ENCODE measurements at places on chromosomes 11 and 22.

- peak; percentile 55 for DNase-seq
Measured at GRCh38 chr22:38881997-38882879, 10.2 kb upstream of the CBX6 start.

DNA sequence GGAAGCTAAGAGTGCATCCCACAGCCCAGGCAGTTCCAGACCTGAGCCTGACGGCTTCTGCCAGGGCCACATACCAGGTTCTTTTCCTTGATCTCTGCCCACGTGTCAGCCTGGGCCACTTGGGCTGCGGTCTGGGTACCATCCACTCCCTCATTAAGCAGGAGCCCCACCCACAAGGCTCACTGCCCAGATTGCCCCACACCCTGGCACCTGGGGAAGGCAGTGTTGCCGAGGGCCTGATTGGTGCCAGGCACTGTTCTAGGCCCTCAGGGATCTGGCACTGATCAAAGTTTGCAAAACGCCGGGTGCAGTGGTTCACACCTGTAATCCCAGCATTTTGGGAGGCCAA, 15.4 kb downstream of the GGA1 start:
- DNase-seq, result no peak

DNA sequence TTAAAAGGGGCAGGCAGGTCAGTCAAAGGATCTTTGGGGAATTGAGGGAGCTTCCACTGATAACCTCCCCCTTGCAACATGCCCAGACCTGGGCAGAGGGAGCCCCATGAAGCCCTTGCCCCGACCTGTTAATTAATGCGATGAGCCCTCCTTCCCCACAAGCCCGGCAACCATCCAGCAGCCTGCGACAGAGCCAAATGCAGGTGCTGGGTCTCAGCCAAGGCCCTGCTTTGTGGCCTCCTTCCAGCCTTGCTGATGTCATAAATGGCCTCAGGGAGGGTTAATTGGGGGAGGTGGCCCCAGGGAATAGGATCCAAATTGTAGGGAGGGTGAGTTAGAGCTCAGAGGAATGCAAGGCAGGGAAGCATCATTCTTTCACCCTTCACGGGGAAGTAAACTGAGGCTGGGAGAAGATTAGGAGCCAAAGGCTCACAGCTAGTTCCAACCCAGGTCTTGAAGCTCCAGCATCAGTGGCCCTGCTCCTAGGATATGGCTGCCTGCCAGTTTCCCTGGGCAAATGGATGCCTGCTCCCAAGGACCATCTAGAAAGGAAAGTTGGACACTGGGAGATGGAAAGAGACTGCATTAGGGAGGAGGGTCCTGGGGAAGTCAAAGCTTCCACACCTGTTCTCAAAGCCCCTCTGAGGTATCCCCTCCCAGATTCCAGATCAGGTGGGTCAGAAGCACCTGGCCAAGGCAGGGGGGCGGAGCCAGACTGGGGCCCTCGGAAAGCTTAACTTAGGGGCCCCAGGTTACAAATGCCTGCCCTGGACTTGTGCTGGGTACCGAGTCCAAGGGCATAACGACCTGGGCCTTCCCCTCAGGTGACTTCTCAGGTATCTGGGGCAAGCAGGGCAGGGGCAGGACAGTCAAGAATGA, 34.1 kb downstream of the LMO1 start:
- no peak for DNase-seq

GRCh38 chr22:47288680-47289079, 526.2 kb downstream of the TBC1D22A start:
- DNase-seq, result no peak

DNA sequence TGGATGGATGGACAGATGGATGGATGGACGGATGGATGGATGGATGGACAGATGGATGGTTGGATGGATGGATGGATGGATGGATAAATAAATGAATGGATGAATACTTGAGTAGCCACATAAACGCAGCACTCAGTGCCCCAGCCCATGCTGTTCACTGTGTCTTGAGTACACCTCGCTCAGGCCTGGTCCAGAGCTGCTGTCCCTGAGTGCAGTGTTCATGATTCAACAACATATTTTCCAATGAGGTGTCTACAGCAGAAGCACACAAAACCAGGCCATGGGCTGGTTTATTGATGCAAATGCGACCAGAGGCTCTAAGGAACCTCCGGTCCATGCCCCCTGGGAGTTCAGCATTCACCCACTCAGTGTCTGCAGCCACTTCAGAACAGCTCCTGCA, 584.3 kb downstream of the BRD1 start:
- no peak for DNase-seq

- peak; percentile 84 for DNase-seq
Measured at GRCh38 chr11:64204464-64204989, 2.0 kb upstream of the FERMT3 start.

DNA sequence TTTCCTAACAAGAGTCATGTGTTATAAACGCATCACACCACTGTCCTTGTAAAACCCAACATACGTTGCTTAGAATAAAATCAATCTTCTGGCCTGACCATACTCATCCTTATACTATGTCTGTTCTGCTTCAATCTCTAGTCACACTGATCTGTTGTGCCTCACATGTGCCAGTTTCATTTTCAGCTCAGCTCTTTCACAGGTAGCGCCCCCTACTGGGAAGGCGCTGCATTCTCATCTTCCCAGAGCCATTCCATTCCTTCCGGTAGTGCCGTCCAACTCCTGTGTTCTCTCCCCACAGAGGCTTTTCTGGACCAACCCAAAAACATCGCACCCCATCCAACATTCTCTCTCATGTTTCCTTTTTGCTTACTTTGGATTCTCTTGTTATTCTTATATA, 22.2 kb downstream of the CASP5 start:
- DNase-seq, result peak; percentile 17

GRCh38 chr11:62933750-62934495, 12.8 kb upstream of the CHRM1 start:
- no peak for DNase-seq

DNA sequence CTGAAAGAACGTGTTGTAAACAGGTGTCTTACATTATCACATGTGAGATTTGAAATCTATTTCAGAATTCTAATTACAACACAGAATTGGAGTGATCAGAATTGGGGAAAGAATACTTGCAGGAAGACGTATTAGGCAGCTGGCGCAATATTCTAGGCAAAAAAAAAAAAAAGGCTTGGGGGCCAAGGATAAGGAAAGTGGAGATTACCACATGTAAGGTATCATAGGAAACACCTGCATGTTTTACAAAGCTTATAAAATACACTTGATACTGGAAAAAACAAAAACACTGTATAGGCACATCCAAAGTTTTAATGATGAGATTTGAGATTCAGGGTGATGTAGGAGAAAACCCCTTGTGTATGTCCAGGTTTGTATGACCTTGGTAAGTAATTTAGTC, 245.1 kb downstream of the DDX10 start:
- DNase-seq, result no peak

DNA sequence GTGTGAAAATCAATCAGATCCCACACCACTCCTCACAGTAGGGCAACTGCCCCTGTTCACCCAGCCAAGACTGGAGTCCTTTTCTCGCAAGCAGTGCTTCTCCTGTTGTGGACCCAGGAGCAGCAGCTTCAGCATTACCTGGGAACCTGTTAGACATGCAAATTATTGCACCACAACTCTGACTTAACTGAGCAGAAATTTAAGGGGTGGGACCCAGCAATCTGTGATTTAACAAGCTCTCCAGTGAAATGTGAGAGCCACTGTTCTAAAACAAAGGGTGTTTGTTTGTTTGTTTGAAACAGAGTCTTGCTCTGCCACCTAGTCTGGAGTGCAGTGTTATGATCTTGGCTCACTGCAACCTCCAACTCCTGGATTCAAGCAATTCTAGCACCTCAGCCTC, 591.4 kb downstream of the SOX6 start:
- no peak for DNase-seq

- DNase-seq, result no peak
Measured at GRCh38 chr11:75474240-75474639, 41.2 kb upstream of the KLHL35 start.

- no peak for DNase-seq
Measured at GRCh38 chr11:27228906-27229290, 134.1 kb downstream of the CCDC34 start.

GRCh38 chr11:74367881-74368280, 30.4 kb downstream of the PGM2L1 start:
- no peak for DNase-seq

GRCh38 chr22:39623603-39624500, 53.3 kb downstream of the CACNA1I start:
- no peak for DNase-seq

- DNase-seq, result no peak
Measured at GRCh38 chr11:96095884-96096303, 172.0 kb upstream of the MTMR2 start.

DNA sequence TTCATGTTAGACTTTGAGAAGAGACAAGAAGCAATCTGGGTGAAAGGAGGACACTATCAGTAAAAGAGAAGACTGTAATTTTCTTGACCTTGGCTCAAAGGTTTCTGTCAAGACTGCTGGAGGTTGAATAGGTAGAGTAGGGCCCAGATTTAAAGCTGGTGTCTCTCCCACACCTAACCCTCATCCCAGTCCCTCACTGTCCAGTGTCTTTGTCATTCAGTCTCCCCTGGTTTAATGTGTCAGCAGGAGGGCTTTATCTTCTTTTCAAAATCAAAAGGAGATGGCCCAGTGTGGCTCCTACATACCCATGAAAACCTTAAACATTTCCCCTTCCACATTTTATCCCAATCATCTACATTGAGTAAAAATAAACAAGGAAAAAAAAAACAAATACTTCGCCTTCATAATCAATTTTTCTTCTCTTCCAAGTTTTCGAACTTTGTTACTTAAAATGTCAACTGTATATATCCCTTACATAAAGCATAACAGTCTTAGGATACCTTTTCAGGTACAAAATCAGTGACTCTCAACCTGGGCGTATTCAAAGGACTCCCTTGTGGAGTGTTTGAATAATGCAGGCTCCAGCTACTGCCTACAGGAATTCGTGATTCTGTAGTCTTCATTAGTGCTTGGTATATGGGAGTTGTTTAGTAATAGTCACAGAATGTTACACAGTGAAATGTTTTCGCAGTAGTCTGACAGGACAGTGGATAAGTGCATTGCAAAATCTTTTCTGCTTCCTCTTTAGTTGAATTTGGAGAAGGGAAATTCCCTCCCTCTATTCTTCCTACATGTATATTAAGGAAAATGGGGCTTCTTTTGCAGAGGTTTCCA, 87.2 kb downstream of the FAT3 start:
- DNase-seq, result no peak

GRCh38 chr11:1927026-1927847, 7.7 kb downstream of the TNNT3 start:
- DNase-seq, result no peak

GRCh38 chr11:119627286-119627685, 101.7 kb downstream of the NECTIN1 start:
- DNase-seq, result no peak

DNA sequence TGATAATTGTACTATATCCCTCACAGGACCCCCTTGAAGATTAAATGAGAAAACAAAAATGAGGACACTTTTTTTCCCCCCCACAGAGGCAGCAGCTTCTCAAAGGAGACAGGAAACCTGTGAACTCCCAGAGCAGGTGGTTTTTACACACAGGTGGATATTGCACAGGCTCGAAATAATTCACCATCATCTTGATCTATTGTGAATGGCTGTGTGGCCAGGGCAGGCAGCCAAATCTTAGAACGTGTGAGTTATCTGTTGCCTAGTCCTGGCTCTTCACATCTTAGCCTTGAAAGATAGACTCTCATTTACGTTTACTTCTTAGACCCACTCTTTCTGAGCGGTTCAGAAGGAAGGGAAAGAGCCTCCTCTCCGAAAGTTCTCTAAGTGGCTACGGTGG, 23.5 kb downstream of the PPFIBP2 start:
- DNase-seq, result no peak

DNA sequence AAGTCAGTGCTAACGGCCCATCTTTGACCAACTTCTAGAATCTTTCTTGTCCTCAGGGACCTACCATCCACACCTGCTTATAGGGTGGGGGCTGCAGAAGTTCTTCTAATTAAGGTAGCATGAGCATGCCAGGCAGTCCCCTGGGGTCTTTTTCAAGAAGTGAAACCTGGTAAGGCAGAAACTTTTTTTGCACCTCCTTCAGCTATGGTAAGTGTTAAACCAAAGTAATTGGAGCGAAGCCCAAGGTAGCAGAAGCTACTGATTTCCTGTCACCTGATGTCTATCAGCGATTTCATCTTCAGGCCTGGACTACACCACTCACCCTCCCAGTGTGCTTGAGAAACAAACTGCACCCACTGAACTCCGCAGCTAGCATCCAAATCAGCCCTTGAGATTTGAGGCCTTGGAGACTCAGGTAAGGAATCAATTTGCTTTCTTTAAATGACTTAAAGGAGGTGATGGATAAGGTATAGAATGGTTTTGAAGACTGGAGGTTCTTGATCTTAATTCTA, at the start of gene MS4A1:
MS4A1 (plus strand) TSS at position 317 of the 512 bp plus-strand sequence. CDS start 6,528 bp downstream, outside the sequence.
- no peak for DNase-seq

DNA sequence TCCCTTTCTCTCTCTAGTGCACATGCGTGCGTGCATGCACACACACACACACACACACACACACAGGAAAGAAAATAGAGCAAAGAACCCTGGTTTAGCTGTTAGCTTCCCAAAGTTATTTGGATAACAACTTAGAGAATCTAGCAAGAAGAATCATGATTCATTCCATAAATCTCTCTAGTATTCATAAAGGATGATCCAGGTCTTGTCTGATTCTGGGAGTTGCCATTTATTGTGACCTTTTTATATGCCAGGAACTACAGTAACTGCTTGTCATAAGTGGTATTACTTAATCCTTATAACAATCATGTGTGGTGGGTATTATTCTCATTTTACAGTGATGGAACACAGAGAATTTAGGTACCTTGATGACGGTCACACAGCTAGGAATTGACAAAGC, 141.5 kb upstream of the MTMR2 start:
- DNase-seq, result no peak

GRCh38 chr11:12547953-12548650, 126.1 kb upstream of the TEAD1 start:
- DNase-seq, result no peak

DNA sequence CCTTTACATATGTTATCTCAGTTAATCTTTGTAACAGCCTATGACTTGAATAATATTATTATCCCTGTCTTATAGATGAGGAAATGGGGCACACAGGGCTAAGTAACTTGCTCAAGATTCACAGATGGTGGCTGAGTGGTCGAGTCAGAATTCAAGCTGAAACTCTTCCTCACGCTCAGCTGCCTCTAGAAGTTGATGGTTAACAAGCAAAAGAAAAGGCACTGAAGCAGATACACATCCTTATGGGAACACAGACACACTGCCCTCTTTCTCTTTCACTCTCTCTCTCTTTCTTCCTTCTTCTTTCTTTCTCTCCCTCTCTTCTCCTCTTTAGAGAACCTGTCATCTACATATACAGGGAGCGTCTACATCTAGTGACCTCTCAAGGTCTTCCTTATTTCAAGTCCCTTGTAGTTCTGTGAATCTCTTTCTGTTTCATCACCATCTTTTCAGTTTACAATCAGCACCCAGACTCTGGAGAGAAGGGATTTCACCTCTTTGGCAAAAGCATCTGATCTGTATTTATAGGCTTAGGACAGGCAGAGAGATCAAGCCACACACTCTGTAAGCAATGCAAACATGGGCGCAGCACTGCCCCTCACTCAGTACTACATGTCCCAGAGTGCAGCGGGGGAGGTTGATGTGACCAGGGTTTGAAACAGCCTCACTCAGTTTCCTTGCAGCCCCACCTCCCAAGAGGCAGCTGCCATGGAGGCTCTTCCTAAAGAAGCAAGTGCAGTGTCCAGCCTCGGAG, 75.7 kb downstream of the GRAMD1B start:
- DNase-seq, result no peak

GRCh38 chr22:41445129-41446056, 1.2 kb downstream of the TOB2 start:
- DNase-seq, result no peak
